Brain pericyte (primary cell): ENCODE measurements at places on chromosomes 3 and 15.

GRCh38 chr3:46693892-46694226, 380 bp upstream of the ALS2CL start:
- DNase-seq, result no peak

GRCh38 chr15:31257286-31257685, 69.3 kb upstream of the KLF13 start:
- no peak for DNase-seq

DNA sequence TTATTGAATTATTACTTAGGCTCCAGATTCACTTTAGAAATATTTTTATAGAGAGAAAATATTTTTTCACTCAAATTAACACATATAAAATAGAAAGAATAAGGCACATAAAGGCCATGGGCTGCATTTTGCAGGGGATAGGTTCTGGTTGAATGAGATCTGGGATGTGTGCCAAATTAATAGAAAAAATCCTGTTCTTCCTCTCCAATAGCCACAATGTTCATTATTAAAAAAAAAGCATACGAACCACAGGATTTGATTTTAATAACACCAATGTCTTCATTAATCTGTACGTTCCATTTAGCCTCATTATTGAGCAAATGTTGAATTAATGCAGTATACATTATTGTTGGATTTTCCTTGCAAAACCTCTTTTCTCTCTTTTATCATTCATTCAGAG, 622.8 kb upstream of the AGTR1 start:
- no peak for DNase-seq

DNA sequence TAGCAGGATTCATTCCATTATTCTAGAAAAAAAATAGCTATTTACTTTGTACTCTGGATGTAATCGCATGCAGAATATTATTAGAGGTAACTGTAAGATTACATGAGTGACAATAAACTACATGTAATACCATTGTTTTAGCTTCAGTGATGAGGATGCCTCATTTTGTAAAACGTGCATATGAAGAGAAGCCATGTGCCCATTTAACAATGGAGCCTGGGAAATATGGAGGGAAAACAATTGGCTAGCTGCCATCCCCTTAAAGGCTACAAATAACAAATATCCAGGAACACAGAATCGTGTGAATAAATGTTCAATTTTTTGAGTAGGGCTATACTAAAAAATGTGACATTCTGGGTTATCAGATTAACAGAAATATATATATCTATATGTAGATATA, 151.1 kb downstream of the SAMMSON start:
- no peak for DNase-seq

GRCh38 chr3:176839466-176839865, 357.8 kb downstream of the TBL1XR1 start:
- no peak for DNase-seq

GRCh38 chr3:63015614-63016309, 140.5 kb upstream of the CADPS start:
- no peak for DNase-seq

DNA sequence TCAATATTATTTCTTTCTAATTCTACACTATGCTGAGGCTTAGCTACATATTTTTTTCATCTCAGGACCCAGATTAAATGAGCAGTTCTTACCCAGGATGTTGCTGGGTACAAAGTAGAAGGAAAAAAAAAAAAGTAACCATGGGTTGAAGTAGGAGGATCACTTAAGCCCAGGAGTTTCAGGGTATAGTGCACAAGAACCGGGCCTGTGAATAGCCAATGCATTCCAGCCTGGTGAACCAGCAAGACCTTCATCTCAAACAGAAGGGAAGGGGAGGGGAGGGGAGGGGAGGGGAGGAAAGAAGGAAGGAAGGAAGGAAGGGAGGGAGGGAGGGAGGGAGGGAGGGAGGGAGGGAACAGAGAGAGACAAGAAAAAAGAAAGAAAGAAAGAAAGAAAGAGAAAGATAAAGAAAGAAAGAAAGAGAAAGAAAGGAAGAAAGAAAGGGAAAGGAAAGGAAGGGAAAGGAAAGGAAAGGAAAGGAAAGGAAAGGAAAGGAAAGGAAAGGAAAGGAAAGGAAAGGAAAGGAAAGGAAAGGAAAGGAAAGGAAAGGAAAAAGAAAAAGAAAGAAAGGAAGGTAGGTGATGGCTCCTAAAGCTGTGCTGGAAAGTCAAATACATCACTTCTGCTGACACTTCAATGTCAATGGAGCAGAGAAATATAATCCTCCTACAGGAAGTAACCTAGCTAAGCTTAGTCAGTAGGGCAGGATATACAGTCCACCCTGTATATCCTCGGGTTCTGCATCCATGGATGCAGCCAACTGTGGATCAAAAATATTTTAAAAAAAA, 206.8 kb upstream of the TGFBR2 start:
- no peak for DNase-seq

- DNase-seq, result no peak
These were observed 22.1 kb upstream of the TRA2B start for GRCh38 chr3:185959609-185960521.

- DNase-seq, result no peak
These were observed 51.8 kb downstream of the CMTM7 start for GRCh38 chr3:32443478-32443877.

DNA sequence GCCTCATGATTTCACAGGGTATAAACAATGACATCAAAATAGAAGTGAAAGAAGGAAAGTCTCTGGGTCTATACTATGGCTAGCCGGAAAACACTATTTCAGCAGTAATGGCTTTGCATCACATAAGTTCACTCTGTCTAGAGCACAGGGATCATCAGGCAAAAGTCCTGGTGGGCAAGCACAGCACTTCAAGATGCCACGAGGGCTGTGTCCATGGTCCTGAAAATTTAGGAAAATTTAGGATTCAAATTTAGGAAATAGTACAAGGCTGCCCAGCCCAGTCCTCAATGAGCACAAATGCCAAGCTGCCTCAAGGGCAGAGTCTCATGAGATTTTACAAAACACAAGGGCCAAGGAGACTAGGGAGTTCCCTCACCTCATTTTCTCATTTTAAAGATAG, 54.1 kb downstream of the RORA start:
- DNase-seq, result no peak

DNA sequence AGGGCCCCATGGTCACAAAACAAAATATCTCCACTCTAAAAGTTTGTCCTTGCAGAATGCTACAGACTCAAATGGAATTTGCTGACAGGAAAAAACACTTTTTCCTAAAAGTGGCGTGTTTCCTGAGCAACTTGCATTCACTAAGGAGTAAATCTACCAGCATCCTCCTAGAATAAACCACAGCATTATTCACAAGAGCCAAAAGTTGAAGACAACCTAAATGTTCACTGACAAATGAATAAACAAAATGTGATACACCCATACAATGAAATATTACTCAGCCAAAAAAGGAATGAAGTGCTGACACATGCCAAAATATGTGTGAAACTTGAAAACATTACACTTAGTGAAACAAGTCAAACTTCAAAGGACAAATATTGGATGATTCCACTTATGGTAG, 28.9 kb downstream of the ITGB5 start:
- no peak for DNase-seq

DNA sequence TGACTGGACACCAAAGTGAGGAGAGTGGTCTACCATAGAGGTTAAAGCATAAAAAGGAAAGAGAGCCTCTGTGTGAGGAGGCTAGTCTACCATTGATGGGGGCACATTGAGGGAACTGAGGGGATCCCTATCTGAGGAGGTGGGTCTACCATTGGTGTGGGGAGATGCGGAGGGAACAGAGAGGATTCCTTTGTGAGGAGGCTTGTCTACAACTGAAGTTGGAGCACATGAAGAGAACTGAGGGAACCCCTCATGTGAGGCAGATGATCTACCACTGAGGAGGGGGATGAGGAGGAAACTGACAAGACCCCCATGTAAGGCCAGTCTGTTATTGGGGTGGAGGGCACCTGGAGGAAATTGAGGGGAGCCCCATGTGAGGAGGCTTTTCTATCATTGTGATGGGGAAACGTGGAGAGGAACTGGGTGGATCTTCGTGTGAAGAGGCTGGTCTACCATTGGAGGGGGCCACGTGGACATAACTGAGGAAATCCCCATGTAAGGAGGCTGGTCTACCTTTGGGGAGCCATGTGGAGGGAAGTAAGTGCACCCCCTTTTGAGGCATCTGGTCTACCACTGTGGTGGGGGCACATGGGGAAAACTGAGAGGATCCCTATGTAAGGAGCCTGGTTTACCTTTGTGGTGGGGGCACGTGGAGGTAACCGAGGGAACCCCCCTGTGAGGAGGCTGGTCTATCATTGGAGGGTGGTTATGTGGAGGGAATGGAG, 160.1 kb downstream of the FBLN2 start:
- no peak for DNase-seq

DNA sequence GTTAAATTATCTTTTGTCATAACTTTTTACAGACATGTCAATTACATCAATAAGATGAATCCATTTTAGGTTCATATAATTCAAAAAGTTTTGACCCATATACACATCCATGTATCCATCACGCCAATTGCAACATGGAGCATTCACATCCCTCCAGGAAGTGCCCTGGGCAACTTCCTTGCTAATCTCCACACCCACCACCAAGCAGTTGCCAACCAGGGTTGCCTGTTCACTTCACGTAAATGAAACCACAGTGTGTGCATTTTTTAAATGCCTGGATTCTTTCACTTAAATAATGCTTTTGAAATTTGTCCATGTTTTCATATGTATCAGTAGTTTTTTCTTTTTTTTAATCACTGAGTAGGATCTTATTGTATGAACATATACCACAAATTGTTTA, 40.7 kb upstream of the LYZL4 start:
- no peak for DNase-seq

DNA sequence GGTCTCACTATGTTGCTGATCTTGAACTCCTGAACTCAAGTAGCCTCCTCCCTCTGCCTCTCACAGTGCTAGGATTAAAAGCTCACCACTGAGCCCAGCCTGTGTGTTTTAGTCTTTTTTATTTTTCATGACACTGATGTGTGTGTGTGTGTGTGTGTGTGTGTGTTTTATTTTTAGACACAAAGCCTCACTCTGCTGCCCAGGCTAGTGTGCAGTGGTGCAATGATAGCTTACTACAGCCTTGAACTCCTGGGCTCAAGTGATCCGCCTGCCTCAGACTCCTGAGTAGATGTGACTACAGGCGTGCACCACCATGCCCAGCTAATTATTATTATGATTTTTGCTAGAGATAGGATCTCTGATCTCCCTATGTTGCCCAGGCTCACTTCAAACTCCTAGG, 23.3 kb upstream of the CTSH start:
- no peak for DNase-seq

DNA sequence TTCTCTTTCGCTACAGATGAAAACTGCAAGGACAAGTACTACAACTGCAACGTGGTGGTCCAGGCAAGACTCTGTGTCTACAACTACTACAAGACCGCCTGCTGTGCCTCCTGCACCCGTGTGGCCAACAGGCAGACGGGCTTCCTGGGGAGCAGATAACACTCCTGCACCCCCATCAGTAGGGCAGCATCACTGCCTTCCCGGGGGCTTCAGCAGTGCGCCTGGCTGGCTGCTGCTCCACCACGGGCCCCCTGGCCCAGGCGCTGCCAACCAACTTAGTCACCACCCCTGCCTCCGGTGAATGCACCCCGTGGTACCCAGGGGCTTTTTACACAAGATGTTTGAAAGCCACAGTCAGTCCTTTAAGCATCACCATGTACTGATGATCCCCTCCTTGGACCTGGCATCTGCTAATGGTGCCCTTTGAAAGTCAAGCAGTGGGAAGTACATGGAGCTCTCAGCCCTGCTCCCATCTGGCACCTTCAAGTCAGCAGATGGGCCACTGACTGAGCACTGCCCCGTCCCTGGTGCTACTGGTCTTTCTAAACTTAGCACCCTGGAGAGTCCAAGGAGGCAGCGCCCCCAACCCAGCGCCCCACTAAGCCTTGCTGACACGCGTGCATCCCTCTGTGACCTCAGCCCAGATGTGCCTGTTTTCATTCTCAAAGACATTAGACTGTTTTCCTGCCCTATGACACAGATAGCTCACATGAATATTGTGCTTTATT, 33.0 kb upstream of the NR2E3 start:
- DNase-seq, result no peak

DNA sequence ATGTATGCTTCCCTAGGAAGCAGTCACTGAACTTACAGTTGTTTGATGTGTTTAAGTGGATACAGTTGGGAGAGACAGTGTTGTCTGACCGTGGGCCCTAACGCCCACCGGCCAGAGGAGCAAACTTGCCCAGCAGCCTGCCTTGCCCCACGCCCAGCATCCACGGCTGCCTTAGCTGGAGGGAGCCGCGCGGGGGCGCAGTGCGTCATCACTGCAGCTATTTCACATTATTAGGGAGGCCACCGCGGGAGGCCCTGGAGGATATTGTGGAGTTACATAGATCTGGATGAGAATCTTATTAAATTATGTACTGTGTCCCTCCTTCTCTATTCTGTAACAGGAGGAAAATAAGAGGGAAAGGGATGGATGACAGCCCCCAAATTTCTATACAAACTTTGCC, 267.2 kb downstream of the GABRG3 start:
- no peak for DNase-seq

GRCh38 chr3:173993299-173993698, 595.8 kb downstream of the NLGN1 start:
- DNase-seq, result peak; percentile 13

- no peak for DNase-seq
These were observed 15.8 kb upstream of the RPUSD3 start for GRCh38 chr3:9859530-9860025.

GRCh38 chr15:74962671-74963070, 6.1 kb upstream of the RPP25 start:
- no peak for DNase-seq

DNA sequence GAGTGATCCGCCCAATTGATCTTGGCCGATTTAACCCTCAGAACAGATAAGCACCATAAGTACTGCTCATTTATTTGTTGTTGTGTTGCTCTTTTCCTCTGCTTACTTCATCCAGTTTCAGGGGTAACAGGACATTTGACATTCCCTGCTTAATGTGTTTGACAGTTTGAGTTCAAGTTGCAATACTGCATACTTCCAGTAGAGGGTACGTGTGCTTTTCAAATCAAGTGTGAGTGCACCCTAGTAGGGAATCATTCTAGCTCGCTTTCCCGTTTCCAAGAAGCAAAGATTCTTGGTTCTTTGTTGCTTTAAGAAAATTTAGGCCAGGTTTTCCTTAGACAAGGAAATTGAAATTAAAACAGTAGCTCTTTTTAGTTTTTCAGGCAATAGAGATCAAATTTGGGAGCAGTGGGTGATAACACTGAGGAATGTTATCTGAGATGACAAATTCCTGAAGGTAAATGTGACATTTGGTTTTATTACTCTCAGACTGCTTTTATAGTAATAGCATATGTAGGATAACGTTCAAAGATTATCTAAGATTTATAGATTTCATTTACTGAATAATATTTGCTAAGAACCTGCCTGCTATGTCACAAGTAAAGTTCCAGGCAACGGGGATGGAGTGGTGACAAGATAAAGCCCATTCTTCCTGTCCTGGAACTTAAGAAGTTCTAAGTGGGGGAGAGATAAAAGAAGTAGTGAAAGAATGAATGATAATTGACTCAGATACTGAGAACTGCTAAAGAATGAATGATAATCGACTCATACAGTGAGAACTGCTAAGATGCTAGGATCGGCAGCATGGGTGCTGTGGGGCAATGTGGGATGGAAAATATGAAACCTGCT, 73.3 kb downstream of the SYNPR start:
- DNase-seq, result no peak
